ENCODE measurements at places on chromosomes 2 and 18. TPM values are rescaled to one million over a fixed set of nuclear protein-coding genes. Genes with fewer than 3 reads are reported as not detected.

- no peak for DNase-seq
Measured at GRCh38 chr2:60104514-60105505, 448.6 kb downstream of the BCL11A start.

- DNase-seq, result no peak
Measured at GRCh38 chr18:63624863-63625262, 19.2 kb downstream of the SERPINB4 start.

- peak; percentile 10 for DNase-seq
Measured at GRCh38 chr2:128500138-128500800, 181.6 kb upstream of the HS6ST1 start.

DNA sequence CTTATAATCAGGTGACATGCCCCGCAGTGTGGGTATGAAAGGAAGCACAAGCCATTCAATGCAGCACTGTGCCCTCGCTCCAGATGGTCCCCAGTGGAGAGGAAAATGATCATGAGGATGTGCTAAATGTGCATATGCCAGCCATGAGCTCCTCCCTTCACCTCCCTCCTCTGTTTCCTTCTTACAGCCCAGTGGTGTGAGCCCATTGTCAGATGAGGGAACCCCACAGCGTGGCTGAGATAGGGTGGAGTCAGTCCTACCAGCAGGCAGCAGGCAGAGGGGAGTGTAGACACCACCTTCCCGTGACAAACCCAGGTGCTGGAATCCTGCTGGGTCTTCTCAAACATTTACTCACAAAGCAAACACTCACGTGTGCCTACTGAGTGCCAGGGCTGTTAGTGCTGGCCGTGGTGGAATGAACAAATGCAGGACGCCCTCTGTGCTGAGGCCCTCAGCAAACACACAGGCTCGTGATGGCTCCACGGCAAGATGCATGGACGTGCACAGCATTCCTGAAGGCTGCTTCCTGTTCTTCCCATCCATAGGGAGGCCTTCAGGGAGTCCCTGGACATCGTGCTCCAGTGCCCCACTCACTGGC, 181.7 kb upstream of the TPO start:
- no peak for DNase-seq

DNA sequence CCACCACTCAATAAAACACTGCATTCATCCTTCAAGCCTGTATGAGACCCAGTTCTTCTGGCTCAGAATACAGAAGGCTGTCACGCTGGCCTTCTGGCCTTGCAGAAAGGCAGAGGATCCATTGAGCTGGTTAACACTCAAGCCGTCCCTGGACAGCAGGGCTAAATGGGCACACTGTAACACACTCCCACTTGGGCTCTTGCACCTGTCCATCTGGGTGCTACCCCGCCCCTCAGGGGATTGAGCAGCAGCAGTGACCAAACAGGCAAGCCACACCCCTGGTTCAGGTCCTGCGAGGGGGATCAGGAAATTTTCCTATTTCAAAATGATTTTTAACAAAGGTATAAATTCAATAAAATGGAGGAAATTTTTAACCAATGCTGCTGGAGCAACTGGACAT, 936.0 kb downstream of the CNTNAP5 start:
- DNase-seq, result no peak

PDE1A gene
- total RNA-seq, result 16.8 TPM

GRCh38 chr2:146978577-146979555, 866.0 kb upstream of the ACVR2A start:
- no peak for DNase-seq

- DNase-seq, result no peak
Measured at GRCh38 chr18:78948707-78949106, 30.9 kb upstream of the SALL3 start.

DNAH7 gene
- 0.50 TPM for total RNA-seq

COL4A4 gene
- total RNA-seq, result 9.7 TPM

- peak; percentile 51 for DNase-seq
Measured at GRCh38 chr2:218024336-218024735, 21.5 kb upstream of the TNS1 start.

HOXD11 gene
- total RNA-seq, result not detected

DNA sequence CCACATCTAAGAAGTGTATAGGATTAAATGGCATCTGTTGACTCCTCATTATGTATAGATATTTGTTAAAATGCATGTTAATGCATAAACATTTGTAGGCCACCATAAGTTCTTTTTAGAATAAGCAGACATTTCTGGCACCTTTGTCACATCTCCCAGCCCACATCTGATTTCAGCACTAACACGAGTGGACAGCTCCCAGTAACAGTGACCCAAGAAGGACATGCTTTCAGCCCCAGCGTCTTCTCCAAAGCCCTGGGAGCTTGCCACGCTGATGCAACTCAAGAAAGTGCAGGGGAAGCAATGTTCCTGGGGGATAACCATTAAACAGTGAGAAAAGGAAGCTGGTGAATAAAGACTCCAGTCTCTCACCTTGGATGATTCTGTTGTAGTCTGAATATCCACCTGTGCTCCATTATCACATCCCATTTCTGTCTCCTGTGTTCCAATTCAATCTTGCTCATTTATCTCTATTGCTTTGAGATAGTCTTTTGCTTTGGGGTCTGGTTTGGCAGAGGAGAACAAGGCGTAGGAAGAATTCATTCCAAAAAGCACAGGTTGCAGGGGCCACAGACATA, 182.6 kb upstream of the THSD7B start:
- DNase-seq, result peak; percentile 19

- no peak for DNase-seq
Measured at GRCh38 chr2:217987391-217987790, 15.4 kb downstream of the TNS1 start.

EMILIN2 gene
- total RNA-seq, result 22.6 TPM

ACADL gene
- 0.65 TPM for total RNA-seq

DNA sequence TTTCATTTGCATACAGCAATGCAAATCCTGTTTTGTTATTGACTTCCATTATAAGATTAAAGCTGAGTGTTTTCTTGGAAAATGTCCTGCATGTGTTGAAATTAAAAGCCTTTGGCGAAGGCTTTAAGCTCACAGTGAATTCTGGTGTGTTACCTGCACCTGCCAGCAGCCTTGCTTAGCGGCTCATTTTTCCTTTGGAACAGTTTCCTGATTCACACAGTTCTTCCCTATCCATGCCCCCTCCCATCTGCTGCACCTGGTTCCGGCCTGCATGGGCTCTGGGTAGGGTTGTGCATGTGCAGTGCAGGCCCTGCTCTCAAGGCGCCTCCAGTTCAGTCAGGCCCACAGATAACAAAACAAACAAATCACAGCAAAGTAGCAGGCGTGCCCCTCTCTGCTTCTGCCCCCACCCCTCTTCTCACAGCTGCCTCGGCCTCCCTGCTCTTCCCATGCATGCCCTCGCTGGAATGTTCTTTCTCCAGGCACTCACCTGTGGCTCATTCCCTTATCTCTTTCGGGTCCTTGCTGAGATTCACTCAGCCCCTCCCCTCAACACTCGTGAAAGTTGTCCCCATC, 15.8 kb downstream of the MTCL1 start:
- DNase-seq, result no peak

Measured in heart left ventricle (tissue), 16 donors.